ENCODE measurements at places on chromosomes 5 and 9.

GRCh38 chr9:125110464-125110863 lies 32.9 kb downstream of the SCAI start:
- DNase-seq: no peak

GRCh38 chr5:83780699-83781350 lies 60.2 kb upstream of the HAPLN1 start:
- no peak for DNase-seq

- DNase-seq: no peak
Measured at GRCh38 chr5:137453483-137454080, 45.5 kb downstream of the SPOCK1 start.

DNA sequence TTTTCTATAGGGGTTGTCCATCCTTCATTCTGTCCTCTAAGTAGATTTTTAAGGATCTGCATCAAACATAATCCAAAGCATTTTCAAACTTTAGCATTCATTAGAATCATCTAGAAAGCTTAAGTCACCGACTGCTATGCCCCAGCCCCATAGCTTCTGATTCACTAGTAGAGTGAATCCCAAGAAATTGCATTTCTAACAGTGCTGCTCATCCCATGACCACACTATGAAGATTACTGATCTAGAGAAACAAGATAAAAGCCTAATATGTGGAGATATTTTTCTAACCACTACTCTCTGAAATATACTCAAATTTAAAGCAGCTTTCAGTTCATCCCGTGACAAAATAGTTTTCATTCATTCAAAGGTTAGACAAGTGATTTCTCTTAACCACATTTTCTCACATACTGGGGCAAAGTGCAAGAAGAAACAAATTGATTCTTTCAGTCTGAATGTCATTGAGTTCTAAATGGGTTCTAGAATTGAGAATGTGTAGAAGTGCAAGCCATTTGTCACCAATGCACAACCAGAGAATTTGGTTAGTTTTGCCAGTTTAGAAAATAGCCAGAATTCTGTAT lies 286.9 kb upstream of the CD180 start:
- DNase-seq: no peak

GRCh38 chr5:135131801-135132680 lies 98.0 kb upstream of the PITX1 start:
- no peak for DNase-seq

GRCh38 chr9:128370367-128370751 lies 815 bp upstream of the URM1 start:
- no peak for DNase-seq

- DNase-seq: no peak
Measured at GRCh38 chr5:54610197-54610944, 92.8 kb downstream of the SNX18 start.

DNA sequence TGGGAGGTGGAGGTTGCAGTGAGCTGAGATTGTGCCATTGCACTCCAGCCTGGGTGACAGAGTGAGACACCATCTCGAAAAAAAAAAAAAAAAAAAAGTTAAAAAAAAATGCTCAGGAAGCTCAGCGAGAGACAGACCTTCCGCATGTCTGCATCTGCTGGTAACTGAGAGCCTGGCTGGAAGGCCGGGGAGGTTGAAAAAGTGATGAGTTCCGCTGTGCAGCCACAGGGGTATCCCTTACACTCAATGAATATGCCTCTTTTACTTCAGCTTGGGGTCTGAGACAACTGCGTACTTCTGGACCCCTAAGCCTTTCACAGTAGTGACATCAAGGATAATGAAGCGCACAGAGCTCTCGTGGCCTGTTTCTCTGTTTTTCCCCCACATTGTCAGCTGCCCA lies 179.9 kb upstream of the KLF4 start:
- no peak for DNase-seq

DNA sequence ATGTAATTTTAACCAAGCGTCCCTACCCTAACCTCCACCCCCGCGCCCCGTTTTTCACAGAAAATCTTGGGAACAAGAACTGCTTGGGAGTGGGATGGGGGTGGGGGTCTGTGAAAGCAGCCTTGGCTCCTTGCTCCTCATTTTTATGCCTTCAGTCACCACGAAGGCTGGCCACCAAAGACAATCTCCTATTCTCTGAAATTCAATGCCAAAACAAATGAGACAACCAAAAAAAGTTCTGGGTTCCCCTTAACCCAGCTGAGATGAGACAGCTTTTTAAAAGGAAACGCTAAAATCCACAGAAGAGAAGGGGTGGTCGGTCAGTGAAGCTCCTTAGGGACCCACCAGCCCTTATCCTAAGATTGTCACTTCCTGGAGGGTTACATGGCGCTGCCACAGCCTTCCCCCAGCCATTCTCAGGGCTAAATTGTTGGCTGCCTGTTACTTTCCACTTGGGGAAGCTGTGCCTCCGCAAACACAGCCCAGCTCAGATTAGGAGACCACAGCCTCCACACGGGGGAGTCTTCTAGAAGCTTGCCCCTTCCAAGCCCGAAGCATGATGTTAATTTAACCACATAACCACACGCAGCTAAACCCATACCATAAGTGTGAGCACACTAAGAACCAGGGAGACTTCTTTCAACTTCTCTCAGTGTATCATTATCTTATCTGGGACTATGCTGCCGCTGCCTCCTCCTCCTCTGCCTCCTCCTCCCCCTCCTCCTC lies 136.3 kb downstream of the FOXD1 start:
- no peak for DNase-seq

GRCh38 chr9:115263371-115264075 lies 145.6 kb upstream of the TNC start:
- no peak for DNase-seq

DNA sequence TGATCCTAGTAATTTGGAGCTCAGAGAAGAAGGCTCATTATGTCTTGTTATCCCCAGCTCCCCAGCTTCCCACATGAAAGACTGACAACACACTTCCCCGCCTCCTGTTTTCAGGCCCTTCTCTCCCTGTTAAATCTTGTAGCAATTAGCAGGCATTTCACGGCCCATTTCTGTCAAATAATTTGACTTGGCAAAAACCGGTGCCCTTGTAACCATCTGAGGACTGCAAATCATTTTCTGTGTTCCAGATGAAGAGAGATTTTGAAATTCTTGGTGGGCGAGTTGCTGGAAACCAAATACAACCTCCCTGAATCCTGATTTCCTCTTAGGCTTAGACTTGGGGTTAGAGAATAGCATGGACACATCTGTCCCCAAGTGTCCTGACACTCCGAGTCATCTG lies 109.7 kb downstream of the MSX2 start:
- no peak for DNase-seq

- no peak for DNase-seq
Measured at GRCh38 chr5:129960831-129961230, 56.6 kb downstream of the CHSY3 start.

- no peak for DNase-seq
Measured at GRCh38 chr5:32225445-32225844, 51.3 kb upstream of the GOLPH3 start.

DNA sequence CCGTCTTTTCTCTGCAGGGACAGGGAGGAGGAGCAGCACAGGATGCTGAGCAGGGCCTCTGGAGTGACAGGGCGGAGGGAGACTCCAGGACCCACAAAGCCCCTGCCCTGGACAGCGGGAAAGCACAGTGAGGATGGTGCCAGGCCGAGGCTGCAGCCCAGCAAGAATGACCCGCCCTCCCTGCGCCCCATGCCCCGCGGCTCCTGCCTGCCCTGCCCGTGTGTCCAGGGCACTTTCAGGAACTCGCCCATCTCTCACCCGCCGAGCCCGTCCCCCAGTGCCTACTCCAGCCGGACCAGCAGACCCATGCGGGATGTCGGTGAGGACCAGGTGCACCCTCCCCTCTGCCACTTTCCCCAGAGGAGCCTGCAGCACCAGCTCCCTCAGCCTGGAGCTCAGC lies 9.1 kb upstream of the EXOC3 start:
- DNase-seq: no peak

DNA sequence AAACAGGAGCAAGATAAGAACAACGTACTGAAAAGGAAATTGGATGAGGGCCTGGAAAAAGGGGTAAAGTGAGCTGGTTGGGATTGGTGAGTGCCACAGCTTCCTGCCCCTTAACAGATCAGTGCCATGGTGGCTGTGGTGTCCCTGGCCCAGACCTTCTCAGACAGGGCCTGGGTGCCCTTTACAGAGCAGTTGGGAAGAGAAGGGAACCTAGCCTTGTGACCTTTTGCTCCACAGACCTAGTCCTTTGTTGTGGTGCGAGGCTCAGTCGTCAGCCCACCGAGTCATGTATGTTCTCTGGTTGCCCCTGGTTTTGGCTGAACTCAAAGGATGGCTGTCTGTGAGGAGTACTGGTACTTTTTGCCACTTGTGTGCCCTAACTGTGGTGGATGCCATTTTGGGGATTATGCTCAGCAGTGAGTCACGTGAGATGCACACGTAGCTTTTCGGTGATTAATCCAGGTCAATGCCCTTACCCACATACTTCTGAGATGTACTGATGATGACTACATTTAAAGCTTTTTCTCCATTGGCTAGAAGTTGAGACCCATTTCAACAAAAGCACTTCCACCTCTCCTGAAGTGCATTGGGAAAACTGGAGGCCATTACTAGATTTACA lies 48.4 kb downstream of the EXOSC2 start:
- DNase-seq: no peak

- DNase-seq: no peak
Measured at GRCh38 chr5:172361566-172362238, 78.1 kb upstream of the UBTD2 start.

GRCh38 chr5:57298985-57299491 lies 125.2 kb downstream of the GPBP1 start:
- DNase-seq: peak; percentile 38

DNA sequence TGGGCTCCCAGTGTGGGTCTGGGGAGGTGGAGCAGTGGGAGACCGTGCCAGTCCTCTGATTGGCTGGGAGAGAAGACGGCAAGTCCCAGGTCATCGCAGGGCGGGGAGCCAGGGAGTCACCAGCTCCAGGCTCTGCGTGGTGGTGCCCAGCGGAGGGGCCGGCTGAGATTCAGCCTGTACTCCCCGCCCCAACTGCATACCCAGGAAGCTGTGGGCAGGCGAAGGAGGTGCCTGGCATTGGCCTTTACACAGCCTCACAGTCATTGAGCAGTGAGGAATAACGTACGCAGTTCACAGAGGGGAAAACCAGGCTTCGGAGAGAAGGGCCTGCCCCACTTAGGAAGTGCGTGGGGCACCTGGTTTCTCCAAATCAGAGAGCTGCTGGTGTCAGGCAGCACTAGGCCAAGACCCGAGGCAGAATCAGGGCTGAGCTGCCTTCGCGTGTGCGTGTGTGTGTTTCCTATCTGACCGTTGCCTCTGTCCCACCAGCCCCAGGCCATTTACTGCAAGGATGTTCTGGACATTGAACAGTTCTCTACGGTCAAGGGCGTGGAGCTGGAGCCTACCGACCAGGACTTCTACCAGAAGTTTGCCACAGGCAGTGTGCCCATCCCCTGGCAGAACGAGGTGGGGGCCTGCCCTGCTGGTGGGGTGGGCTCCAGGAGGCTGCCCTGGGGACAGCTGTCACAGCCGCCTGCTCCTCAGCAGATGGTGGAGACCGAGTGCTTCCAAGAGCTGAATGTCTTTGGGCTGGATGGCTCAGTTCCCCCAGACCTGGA lies 6.2 kb upstream of the PRR7 start:
- DNase-seq: no peak

DNA sequence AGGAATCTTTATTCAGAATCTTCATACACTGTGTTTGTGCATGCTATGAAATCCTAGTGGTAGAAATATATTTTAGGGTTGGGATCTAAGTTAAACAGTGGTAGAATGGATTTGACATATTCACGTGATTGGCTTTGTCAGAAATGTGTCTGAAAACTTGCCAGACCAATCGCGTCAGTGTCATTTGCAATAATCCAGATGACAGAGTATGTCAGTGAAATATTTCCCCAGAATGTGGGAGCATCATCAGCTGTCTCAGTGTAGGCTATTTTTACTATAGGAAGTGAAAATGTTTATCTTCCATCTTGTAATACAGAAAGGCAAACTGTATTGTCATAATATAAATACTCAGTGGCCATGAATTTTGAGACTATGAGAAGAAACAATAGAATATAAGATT lies 220.6 kb upstream of the EDIL3 start:
- no peak for DNase-seq
